Breast epithelium (tissue), 4 donors: ENCODE measurements at places on chromosomes 12 and 14. TPM values are rescaled to one million over a fixed set of nuclear protein-coding genes. Genes with fewer than 3 reads are reported as not detected.

- DNase-seq = no peak
These were observed 69.9 kb downstream of the ASCL4 start for GRCh38 chr12:107844312-107844921.

NPFF gene
- not detected for total RNA-seq

RNASE1 gene
- 125 TPM for total RNA-seq

SRRM4 gene
- total RNA-seq = not detected

SPIC gene
- not detected for total RNA-seq

- DNase-seq = peak; percentile 57
These were observed 37.7 kb upstream of the FOXJ2 start for GRCh38 chr12:7994731-7995205.

DNA sequence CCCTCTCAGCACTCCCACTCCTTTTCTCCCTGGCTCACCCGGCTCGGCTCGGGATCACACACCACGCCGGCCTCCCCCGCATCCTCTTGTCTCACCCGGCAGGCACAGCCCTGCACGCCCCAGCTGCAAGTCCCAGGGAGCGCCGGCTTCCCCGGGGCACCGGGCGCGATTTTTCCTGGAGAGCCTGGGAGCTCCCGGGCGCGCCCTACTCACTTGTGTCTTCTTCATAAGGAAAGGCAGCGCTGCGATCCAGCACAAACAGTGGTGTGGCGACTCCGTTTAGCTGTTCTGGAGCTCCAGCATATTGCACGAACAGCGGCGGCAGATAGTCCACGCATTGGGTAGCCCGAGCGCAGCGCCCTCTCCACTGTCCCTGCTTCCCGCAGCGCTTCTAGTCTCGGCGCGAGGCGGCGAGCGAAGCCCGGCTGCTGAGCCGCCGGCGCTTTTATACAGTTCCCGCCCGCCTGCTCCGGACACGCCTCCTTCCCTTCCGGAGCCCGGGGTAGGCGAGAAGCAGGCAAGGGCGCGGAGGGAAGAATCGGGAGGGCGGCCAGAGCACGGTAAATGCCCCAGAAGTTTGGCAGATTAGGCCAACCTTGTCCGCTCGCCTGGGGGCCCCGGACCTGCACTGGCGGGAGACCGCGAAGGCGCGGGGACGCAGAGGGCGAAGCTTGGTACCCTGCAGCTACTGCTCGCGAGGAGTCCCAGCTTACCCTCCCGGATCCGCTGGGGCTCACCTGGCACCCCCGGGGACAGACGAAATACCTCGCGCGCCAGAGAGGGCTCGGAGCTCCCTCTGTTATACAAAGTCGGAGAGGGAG is at the start of gene KITLG:
Gene KITLG, minus strand, starts transcription at position 421 of the 821 bp plus-strand sequence. Its CDS starts 193 bp downstream, at position 228.
- DNase-seq = peak; percentile 47

- no peak for DNase-seq
These were observed 13.9 kb downstream of the MFAP5 start for GRCh38 chr12:8648576-8649205.

DNA sequence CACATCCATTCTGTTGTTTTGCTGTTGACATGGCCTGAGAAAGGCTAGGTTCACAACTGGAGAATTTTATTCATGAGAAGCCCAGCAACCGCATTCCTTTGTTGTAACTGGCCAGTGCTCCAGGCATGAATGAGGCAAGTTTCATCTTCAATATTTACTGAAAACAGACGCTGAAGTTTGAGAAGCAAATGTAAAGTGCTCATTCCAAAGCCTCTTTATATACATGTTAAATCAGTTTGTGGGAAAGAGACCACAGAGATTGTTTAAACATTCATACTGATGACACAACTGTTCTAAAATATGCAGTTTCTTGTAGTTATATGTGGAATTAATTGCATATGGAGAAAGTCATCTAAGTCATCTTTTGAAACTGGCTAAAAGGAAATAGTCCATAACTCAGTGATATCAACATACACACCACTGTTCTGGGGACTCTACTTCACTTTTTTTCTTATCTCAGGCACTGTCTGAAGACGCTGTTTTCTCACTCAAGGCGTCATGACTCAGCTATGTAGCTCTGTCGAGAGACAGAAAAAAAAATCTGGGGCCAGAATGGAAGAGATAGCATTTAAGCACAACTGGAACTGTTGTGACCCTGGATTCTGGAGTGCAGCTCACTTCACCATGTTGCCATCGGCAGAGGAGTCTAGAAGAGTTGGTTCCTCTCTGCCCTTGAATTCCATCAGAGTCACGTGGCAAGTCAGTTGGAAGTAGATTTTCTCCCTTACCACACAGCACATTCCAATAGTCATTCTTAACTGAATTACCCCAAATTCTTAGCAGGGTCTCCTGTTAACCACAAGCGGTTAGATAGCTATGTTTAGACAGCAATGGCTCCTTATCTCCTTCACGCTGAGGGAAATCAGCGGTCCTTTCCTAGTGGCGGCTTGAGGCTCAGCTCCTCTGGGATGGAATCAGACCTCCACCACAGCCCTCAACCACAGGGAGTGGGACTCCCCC is 258.4 kb upstream of the HMGA2 start:
- no peak for DNase-seq

DNA sequence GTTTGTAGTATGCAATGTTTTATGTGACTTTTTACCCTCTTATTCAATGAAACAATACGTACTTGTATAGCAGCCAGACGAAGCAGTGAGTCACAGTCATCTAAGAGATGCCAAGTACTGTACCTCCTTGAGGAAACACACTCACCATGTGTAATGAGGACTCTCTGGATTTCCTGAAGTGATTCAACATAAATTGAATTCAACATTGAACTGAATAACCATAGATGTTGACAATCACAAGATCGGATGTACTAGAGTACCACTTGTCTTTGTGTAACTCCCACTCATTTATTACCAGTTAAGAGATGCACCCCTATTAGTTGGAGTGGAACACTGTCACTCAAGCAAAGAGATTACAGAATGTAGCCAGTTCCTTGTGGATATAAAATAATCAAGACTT is 175.2 kb upstream of the HMGA2 start:
- no peak for DNase-seq

RIMBP2 gene
- total RNA-seq = under 0.01 TPM

GRCh38 chr12:64116969-64117368 is 105.1 kb downstream of the KICS2 start:
- DNase-seq = no peak

RNASE7 gene
- total RNA-seq = 1.6 TPM

DNA sequence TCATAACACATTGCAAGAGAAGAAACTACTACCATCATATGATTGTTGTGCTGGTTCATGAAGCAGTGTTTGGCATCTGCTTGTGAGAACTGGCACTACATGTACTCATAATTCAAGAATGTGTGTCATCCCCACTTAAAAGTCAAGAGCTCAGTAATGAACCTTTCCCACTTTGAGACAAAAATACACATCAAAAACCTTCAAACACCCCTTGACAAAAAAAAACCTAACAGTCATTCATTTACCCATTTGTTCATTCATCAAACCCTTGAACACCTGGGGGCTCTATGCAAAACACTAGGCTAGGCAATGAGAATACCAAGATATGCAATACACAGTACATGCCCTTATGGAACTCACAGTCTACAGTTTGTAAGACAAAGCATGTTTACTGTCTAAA is 40.0 kb downstream of the KIF21A start:
- DNase-seq = no peak

GRCh38 chr12:2794191-2794735 is 507 bp upstream of the FKBP4 start:
- peak; percentile 45 for DNase-seq

DNA sequence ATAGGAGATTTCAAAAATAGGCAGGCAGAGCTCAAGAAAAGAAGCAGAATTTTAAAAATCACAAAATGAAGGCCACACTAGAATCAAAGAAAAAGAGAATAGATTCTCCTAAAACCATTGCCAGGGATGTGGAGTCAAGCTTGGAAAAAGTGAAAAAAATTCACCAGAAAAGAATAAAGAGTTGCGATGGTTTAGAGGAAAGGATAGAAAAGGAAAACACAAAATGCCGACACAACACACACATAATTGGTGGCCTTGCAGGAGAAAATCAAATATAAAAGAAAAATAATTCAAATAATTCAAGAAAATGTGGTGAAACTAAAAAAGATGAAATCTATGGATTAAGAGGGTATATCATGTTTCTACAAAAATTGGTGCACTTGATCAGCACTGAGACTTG is 181.6 kb upstream of the C14orf180 start:
- no peak for DNase-seq

ACTR10 gene
- total RNA-seq = 71.4 TPM

DNA sequence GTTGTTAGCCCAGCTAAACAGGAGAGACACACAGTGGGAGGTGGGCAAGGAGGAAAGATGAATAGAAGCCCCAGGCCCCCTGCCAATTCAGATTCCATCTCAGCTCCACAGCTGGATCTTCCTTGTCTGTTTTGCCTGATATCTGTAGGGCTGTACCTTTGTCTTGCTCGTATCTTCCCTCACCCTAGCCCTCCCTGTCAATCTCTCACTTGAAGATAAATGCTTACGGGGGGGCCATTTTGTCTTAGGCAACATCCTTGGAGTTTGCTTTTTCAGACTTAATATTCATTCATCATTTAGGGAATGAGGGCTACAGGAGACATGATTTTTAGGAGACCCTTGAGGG is 2.4 kb downstream of the KIF5A start:
- DNase-seq = no peak

GPD1 gene
- total RNA-seq = 4,731 TPM

DNA sequence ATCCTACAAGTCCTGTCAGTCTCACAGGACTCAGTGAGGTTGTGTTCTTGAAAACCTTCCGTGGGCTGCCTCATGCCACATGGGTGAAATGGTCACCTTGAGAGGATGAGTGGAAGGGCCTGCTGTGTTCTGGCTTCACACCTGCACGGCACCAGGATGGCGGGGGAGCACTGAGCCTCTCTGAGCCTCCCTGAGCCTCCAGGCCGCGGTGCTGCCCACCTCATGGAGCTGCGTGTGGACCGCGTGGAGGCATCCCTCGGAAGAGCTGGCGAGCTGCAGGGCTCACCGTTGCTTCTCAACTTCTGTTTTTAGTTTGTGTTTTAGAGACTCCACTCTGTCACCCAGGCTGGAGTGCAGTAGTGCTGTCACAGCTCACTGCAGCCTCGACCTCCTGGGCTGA is 56.2 kb downstream of the TEAD4 start:
- no peak for DNase-seq

- DNase-seq = no peak
These were observed 841 bp downstream of the GLI1 start for GRCh38 chr12:57460468-57460784.

GRCh38 chr12:76506149-76506548 is 53.4 kb downstream of the OSBPL8 start:
- DNase-seq = no peak

DNA sequence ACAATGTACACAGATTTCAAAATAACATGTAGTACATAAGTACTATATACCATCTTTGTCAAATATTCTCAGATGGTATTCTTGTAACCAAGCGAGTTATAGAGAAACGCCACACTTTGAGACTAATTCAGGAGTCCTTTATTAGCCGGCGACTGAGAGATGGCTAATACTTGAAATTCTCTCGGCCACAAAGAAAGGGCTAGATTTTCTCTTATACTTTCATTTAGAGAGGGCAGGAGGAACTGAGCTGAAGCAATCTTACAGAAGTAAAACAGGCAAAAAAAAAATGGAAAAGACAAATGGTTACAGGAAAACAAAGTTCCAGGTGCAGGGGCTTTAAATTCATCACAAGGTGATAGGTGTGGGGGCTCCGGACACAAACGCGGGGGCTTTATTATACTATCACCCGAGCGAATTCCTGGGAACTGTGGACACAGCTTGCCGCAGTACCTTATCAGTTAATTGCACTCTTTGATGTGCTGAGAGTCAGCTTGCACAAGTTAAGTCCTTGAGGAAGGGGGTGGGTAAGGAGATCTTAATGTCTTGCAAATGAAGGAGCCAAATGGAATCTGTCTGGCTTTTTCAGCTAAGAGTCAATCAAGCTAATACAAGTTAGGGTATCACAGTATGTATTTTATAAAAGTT is 382.3 kb downstream of the KCNH5 start:
- no peak for DNase-seq

GRCh38 chr12:11732023-11732422 is 82.5 kb downstream of the ETV6 start:
- DNase-seq = no peak

DNA sequence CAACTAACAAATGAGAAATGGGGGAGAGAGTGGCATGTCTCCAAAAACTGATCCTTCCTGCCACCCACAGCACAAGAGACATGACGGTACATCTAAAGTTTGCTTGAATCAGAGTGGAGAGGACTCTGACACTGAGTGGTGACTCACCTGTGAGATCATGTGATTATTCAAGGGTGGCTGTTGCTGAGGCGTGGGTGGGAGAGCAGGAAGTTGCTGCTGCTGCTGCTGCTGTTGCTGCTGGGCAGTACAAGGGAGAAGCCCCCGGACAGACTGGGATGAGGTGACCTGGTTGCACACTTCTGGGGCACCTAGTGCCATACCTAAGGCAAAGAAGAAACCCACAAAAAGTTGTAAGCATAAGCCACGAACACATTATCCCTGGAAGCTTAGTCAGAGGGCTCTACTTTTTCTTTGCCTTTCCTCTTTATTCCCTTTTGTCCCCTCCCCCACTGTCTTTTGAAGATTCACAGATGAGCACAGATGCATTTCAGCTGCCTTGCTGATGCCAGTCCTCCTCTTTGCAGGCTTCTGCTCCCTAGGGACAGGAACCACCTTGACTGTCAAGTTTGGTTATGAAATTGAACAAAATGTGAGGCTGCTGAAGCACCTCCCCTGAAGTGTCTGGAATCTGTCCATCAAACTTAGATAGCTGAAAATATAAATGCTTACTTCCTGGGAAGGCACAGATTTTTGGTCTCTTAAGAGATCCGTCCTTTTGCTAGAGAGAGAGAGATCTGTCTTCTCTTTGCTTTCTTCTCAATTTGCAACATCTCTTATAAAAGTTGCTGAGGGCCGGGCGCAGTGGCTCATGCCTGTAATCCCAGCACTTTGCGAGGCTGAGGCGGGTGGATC is 29.4 kb upstream of the STAC3 start:
- DNase-seq = peak; percentile 37

DNA sequence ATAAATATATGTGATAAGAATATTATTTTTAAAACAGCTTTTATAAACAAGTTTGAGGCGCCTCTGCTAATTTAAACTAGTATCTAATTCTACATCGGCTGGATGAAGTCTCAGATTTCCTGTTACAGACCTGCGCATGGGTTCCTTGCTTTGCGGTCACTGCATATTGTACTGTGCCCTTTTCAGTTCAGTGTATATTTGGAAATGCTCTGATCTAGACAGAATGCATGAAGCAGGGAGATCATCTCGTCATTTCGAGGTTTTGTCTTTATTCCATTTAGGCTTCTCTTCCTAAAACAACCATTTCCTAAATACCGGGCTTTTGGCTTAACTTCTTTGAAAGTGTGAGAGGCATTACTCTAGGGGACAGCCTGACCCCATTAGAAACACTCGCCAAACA is 25.6 kb downstream of the CRACR2A start:
- DNase-seq = no peak

HOTAIR gene
- total RNA-seq = not detected

TDRD9 gene
- total RNA-seq = 0.96 TPM

DNA sequence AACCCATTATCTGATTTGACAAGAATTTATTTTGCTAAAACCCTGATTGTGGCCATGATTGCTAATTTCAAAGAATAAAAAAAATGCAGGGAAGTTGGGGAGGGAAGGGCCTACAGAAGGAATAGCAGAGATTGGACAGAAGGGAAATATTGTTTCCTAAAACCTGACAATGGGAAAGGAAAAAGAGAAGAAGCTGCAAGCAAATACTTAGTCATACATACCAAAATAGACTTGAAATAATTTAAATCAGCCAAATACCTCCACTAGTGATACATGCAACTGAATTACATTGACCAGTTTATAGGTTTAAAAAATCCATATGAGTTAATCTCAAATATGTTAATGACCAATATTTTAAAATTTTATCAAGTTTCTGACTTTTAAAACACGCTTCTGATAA is 75.1 kb downstream of the PELI2 start:
- DNase-seq = no peak

OLR1 gene
- total RNA-seq = 17.1 TPM

KITLG gene
- total RNA-seq = 31.8 TPM
